ENCODE measurements at places on chromosomes 13 and 19. TPM values are rescaled to one million over a fixed set of nuclear protein-coding genes. Genes with fewer than 3 reads are reported as not detected.

RXFP2 gene
- not detected for total RNA-seq

RDH13 gene
- total RNA-seq, result 7.5 TPM

SLC46A3 gene
- 0.54 TPM for total RNA-seq

- DNase-seq, result peak; percentile 71
Observed at GRCh38 chr13:51479199-51479523, 26.3 kb upstream of the INTS6 start.

DNA sequence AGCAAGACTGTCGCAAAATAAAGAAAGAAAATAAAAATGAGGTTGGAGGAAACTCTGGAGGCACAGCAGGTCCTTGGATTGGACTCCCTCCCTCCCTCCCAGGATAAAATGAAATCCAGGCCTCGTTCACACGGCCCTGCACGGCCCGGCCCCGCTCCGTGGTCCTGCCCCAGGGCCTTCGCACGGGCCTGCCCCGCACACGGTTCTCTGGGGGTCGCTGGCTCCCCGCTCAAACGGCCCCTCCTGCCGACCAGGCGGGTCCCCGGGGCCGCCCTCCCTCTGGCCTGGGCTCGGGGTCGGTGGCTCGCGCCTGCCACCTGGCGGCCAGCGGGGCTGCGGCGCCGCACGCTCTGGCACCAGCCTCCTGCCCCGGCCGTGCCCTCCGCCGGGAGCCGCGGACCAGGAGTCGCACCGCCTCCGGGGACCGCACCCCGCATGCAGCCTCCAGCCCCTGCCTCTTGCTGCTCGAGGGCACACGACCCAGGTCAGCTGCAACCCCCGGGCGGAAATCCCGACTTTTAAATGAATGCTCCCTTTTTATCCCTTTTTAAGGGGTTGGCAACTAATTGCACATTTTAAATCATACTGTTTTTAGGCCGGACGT lies 1.5 kb upstream of the WDR18 start:
- DNase-seq, result peak; percentile 31

OR10H1 gene
- total RNA-seq, result not detected

FAM187B gene
- total RNA-seq, result not detected

DNA sequence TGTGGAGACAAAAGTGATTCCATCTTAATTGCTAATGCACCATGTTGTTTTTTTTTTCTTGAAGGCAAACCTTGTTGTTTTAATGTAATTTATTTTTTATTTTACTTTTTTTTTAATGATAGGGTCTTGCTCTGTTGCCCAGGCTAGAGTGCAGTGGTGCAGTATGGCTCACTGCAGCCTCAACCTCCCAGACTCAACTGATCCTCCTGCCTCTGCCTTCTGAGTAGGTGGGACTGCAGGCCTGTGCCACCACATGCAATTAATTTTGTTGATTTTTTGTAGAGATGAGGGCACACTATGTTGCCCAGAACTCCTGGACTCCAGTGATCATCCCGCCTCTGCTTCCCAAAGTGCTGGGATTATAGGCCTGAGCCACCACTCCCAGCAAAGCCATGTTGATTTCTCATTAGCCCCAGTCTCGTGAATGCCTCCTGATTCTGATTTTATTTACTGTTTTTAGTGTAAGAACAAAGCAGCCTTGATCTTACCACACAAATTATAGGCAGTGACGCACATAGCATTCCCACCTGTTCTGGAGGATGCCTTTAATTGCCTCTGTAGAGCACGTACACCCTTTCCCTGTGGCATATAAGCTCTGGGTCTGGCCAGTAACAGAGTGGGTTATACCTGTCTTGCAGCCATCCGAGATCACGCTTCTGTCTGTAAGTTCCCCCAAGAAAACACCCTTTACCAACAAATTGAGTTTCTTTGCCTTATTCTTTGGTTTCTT lies 150.4 kb downstream of the GGACT start:
- no peak for DNase-seq

CHAF1A gene
- total RNA-seq, result 11.4 TPM

DNA sequence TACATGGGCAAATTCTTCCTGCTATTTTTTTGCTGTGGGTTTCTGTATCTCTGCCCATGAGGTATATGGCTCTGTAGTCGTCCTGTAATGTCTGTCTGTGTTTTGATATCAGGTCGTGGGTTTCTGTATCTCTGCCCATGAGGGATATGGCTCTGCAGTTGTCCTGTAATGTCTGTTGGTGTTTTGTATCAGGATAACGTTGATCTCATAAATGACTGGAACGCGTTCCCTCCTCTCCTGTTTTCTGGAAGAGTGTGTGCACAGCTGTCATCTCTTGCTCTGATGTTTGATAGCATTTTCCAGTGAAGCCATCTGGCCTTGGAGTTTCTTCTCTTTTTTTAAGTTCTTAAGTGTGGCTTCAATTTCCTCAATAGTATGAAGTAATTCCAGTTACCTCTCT lies 57.2 kb downstream of the SOX1 start:
- no peak for DNase-seq

GRCh38 chr13:80399340-80400163 lies 58.6 kb upstream of the SPRY2 start:
- no peak for DNase-seq

DNA sequence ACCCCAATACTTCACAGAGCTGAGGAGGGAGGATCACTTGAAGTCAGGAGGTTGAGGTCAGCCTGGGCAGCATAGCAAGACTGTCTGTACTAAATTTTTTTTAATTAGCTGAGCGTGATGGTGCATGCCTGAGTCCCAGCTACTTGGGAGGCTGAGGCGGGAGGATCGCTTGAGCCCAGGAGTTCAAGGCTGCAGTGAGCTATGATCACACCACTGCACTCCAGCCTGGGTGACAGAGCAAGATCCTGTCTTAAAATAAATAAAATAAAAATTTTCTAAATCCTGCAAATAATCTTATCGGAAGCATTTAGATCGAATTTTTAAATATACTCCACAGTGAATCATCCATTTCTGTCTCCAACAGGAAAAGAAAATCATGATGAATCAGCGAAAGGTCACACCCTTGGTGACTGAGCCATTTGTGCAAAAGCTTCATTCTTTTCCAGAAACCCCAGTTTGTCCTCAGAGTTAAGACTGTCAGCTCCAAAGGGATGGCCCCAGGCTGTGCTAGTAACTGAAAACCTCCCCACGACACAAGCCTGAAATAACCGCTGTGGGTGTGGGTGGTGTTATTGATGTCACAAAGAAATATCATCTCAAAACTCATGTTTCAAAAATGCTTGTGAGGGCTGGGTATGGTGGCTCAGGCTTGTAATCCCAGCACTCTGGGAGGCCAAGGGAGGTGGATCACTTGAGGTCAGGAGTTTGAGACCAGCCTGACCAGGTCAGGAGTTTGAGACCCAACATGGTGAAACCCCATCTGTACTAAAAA lies 167.6 kb downstream of the PTPRS start:
- peak; percentile 98 for DNase-seq

DNA sequence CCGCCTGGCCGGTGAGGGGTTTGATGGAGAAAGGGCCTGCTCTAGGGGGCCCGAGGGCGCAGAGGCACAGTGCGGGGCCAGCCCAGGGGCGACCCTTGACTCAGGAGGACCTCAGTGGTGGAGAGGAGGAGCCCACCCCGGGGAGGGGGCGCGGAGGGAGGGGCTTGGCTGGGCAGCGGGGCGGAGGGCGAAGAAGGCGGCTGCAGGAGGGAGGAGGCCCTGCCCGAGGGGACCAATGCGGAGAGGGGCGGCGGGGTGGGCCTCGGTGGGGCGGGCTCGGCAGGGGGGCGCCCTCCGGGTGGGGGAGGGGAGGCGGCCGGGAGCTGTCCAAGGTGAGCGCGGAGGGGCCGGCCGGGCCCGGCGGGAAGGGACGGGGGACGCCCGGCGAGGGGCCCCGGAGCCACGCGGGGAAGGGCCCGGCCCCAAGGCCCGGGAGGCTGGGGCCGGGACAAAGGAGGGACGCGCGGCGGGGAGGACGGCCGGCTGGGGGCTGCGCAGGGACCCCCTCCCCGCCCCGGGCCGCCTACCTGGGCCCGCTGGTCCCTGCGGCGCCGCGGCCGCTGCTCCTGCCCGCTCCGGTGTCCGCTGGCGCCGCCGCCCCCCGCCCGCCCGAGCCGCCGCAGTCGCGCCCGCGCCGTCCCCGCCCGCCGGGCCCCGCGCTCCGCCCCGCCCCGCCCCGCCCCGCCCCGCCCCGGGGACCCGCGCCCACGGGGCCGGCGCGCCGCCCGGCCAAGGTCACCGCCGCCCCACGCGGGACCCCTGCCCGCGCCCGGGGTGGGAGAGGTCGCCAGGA lies at the start of gene DIRAS1:
Gene DIRAS1 (minus strand): TSS at position 596 of the 793 bp plus-strand sequence. CDS start 3,566 bp downstream, outside the sequence.
- DNase-seq, result no peak

DNA sequence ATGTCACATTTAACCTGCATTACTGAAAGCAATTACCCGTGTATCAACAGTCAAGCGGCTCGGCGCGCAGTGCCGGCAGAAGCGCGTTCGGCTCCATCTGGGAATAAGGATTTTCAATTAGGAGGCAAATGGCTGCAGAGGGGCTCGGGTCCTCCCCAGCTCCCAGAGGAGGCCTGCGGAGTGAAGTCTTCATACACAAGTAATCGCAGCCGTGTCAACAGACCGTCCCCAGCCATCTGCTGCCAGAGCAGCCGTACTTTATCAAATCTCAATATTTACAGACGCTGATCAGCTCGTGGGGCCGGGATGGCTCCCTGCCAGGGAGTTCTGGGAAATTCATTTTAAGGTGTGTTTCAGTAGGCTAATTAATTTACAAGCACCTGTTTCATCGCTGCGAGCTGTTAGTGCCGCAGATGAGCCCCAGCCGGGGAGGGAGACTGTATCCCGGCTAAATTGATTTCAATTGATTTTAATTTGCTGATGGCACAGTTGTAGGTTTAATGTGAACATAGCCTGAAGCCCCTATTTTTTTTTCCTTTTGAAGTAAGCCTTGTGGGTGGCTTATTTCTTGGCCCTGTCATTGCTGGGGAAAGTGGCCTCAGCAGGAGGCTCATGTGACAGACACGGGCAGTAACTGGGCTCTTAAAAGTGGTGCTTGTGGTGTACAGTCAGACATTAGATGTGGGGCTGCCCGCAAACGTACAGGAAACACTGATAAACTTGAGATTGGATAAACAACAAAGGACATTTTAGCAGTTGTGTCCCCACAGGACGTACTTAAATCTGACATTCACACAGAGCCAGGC lies 252.7 kb downstream of the TEX29 start:
- no peak for DNase-seq

DNA sequence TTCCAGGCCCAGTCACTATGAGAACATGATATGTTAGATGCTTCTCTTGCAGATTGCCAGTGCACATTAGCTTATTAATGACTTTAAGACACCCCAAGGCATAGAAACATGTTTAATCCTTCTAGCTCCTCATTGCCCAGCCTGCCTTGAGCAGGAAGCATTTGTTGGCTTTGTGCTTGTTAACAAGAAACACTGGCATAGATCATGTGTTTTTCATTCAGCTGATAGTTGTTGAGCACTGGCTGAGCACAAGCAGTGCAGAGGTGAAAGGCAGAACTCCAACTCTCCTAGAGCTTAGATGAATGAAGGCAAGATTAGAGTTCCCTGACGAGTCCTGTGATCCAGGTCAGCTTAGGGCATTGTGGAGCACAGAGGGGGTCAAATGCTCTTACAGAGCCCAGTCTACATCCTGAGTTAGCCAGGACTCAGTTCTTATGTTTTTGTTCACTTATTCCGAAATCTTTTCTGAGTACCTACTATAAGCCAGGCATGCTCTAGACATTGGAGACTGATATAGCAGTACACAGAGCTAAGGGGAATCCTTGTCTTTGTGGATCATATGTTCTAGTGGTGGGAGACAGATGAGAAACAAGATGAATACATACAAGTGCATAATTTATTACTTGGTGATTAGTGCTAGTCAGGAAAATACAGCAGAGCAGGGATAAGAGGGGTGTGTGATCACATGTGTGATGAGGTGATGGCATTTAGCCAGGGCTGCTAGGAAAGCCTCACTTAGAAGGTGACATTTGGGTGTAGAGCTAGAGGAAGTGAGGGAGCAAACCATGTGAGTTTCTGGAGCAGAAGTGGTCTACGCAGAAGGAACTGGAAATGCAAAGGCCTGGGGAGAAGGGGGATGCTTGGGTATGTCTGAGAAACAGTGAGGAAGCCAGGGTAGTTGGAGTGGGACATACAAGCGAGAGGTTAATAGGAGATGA lies 101.2 kb downstream of the WASF3 start:
- no peak for DNase-seq

C13orf42 gene
- not detected for total RNA-seq

DNA sequence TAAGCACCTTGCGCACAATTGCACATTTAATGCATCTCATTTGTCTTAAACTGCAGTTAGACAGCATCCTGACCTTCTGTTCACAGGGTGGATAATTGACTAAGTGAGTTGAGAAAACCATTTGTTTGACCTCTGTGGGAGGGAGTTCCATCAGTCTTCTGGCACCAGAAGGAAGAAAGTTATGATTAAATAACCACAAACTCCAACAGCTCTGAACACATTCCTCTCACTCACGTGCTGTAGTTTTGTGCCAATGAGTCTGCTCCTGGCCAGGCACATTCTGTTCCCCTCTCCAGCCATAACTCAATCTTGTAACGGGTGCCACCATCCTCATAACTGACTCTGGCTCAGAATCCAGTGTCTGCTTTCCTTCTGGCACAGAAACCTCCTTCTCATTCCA lies 817.2 kb downstream of the SLITRK1 start:
- peak; percentile 63 for DNase-seq

GRCh38 chr13:51221674-51222036 lies 543 bp upstream of the FAM124A start:
- DNase-seq, result no peak

DNA sequence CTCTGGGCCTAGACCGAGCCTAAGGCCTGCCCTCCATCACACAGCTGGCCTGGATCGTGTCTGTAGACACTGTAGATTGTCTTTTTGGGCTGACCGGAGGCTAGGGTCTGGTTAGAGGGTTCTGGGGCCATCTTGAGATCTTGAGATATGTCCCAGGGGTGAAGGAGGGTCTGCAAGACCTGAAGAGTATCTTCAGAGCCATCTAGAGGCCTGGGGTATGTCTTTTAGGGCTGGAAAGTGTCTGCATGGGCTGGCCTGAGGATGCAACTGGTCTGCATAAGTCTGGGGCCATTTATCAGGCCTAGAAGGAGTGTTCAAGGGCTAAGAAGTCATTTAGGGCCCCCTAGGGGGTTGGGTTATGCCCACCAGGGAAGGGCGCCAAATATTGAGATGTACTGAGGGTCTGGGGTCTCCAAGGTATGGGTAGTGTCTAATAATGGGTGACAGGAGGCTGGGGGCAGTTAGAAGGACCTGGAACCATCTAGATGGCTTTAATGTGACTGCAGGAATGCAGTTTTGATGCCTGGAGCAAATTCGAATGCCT lies 555 bp downstream of the SCAF1 start:
- DNase-seq, result no peak

- DNase-seq, result no peak
Observed at GRCh38 chr13:27338816-27339215, 68.2 kb downstream of the RASL11A start.

GRCh38 chr13:40028446-40028845 lies 373.0 kb downstream of the COG6 start:
- DNase-seq, result no peak

DNA sequence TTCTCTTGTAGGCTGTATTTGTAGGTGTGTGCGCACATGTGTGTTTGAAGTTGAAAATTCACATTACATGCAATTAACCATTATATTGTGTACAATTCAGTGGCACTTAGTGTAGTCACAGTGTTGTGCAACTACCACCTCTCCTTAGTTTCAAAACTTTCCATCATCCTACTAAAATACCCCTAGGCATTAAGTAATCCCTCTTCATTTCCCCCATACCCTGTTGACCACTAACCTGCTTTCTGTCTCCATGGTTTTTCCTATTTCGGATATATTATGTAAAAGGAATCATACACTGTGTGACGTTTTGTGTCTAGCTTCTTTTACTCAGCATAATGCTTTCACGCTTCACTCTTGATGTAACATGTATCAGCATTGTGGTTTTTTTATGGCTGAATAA lies 16.1 kb downstream of the LSM14A start:
- DNase-seq, result no peak

All from IMR-90 (cell line).